ENCODE measurements at places on chromosomes 5 and 9.

DNA sequence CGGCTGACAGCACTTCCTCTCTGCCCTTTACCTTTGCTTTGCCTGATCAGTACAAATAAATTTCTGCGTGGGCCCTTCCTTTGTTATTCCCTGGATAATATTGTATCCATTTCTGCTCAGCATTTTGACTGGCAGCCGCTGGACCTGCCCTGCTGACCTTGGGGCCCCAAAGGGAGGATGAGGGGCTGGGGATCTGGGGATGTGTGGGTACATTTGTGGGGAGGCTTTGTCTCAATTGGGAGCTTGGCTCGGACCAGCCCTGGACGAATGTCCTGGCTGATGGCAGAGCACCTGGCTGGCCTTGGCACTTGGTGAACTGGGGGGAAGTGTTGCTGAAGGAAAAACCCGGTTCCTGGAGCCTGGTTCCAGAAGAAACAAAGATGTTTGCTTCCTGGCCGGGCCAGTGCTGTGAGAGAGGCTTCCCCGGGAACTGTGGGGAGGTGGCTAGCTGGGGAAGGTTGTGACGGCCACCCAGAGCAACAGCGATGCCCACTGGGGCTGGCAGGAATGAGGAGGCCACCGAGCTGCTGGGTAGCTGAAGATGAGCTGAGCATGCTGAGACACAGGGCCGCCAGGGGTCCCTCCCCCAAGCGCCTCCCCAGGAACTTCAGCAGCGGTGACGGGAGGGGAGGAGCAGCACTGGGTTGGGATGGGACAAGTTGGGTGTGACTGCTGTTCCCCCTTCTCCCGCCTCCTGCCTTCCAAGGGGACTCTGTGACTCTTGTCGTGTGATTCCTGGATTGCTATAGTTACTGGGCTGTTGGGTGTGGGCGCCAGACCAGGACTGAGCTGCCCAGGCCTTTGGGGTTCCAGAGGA is 8.4 kb downstream of the LMX1B start:
- DNase-seq: no peak

DNA sequence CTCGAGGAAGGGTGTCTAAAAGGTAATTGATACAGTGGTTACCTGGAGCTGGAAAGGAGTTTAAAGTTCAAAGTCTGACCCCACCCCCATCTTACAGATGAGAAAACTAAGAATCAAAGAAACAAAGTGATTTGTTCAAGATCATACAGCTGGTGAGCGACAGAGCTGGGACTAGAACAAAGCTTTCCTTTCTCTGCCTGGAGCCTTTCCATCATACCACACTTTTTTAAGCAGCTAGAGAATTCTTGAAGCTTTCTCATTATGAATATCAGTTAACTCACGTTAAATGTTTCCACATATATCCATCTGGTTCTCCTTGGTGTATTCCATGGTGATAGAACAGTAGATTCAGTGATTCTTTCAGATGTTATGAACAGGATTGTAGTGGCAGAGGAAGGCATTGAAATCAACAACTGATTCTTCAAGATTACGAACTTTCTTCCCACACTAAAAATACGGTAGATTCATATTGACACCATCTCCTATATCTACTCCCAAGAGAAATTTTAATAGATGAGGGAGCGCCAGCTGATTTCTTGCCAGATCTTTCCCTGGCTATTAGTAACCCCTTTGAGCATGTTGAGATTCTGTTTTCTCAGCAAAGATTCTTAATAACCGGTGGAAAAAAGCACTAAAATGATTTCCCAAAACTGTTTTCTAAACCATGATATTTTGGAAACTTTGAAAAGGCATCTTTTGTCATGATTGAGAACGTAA is 233.7 kb downstream of the ADAMTSL1 start:
- DNase-seq: no peak

- no peak for DNase-seq
Measured at GRCh38 chr9:136645903-136646754, 16.6 kb upstream of the EGFL7 start.

GRCh38 chr9:79868567-79869189 is 296.9 kb downstream of the TLE4 start:
- DNase-seq: no peak

- no peak for DNase-seq
Measured at GRCh38 chr9:112761912-112762655, 11.5 kb downstream of the SNX30 start.

DNA sequence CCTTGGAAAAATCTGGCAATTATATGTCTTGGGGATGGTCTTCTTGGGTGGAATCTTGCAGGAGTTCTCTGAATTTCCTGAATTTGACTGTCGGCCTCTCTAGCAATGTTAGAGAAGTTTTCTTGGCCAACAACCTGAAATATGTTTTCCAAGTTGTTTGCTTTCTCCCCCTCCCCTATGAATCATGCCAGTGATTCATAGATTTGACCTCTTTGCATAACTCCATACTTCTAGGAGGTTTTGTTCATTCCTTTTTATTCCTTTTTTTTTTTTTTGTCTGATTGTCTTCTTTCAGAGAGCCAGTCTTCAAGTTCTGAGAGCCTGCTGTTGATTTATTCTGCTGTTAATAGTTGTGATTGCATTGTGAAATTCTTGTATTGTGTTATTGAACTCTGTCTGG is 56.7 kb upstream of the SLC44A1 start:
- DNase-seq: no peak

DNA sequence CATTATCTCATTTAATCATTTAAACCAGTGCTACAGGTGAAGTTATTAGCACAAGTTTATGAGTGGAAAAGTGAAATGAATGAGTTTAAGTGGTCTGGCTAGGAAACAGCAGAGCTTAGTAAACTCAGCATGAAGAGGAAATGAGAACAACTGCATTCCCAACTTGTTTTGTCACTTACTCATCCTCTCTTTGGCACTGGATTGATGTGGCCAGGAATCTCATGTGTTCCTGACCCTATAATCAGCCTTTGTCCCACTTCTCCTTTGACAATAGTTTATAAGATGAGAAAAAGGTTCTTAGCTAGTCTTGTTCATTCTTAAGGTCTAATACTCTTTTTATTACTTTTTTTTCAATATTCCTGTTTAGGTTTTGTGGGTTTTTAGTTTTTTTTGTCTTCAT is 559.2 kb upstream of the TLE4 start:
- no peak for DNase-seq

DNA sequence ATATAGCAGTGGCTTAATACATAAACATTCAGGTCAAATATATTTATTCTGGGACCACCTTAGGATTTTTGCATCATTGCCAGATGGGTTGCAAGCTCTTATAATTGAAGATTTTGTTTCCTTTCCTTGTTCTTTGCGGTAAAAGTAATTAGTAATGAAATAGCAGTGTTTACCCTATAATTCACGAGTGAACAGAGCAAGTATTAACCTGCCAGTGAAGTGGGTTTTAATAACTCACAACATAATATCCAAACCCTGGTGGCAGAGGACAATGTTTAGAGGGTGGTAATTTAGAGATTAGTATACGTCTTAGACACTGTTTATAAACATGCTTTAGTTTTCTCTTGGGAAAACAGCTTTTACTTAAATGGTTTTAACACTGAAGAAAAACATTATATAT is 11.8 kb downstream of the ARL14EPL start:
- DNase-seq: no peak

DNA sequence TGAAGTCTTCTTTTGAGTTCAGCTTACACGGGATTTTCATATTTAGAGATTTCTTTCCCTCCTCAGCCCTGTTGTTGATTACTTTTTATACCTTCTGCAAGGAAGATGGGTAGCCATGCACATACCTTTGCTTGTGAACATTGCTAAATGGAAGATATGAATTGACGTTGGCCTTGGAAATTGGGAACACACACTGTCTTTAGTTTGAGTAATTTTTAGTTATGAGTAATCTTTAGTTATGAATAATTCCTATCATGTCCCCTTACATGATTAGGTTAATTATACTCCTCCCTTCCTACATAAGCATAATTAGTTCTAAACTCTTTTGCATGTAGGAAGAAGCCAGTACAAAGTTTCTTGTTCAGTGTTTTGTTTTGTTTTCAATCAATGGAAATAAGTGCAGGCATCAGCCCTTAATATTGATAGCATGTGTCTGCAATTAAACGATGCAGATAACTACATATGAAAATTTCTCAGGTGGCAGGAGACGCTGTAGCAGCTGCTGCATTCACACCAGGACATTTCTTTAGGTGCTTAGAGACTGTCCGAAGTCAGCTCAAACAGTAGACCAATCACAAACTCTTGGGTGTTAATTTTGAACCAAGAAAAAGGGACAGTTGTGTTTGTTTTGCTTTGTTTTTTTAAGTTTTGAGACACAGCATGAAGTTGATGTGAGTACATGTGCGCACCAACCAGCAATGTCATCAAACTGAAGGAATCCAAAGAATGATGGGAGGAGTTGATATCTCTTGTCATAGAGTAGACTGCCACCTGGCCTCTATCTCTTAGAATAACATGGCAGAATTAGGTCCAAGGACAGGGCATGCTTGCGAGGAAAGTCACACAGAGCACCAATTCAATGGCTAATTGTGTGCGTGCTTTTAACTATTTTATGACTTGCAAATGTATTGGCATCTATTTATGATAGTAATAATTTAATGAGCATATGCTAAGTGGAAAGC is 51.4 kb downstream of the SMARCA2 start:
- no peak for DNase-seq

DNA sequence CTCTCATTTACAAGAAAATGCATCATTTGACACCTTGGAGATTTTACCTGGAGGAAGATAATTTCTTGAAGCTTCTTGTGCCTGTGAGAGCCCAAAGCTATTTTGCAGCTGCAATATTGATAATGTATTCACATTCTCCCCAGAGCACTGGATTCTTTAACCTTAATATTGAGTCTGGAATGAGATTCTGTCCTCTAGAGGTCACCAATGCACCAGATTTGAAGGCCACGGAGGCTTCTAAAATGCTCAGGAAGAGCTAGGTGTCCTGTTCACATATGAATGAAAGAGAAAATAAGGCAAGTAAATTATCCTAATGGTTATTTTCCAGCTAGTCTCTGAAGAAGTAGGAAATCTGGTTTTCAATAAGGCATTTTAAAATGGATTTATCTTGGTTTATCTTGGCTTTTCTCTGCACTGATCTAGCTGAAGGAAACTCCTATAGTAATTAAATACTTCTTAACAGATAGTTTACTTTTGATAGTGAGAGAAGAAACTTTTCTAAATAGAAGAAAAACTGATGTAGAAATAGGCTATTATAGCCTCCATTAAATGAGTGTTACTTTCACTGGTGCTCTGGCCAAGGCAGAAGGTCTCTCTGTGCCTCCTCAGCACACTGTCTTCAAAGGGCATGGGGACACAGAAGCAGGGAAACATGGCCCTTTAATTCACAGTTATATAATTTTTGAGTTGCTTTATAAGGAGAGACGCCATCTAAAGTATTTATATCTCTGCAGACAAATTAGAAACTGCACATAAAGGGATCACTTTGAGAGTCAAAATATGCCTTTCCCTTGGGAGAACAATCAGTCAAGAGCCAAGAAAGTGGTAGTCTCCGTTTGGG is 297.0 kb upstream of the ACTBL2 start:
- no peak for DNase-seq

DNA sequence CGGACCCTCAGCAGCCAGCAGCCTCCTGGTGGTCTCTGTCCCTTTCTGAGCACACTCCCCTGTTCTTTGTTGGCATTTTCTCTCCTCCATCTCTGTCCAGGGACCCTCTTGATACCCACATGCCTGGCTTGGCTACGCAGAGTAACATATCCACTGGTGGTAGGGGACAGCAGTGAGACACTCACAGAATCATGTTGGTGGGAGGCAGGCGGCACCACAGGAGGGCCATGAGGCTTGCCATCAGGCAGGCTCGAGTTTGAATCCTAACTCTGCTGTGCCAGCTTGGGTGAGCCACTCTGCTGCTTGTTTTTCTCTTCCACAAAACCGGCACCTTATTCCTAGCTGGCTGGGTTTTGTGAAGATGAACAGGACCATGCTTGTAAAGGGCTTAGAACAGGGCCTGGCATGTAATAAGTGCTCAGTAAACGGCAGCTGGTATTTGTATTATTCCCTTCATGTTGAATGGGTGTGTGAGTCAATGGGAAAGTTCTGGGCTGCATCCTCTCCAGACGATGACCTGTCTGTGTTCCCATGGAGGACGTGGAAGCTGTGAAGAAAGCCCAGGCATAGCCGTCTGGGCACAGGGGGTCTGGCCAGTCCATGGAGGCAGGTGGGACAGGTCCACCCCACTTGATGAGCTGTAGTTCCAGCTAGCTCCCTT is 2.3 kb downstream of the COL27A1 start:
- no peak for DNase-seq

DNA sequence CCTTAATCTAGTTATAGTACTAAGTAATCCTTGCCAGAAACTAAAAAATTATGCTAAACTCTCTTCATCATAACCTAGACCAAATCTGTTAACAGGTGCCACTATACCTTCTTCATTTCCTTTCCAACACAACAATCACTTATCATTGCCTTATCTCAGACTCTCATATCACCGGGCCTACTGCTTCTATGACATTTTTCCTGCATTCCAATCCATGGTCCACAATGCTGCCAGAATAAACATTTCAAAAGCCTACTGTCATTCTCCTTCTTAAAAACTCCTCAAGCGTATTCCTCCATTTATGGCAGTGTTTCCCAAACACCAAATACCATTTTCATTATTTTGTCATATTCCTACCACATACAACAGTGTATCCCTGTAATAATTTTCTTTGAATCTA is 6.5 kb downstream of the PPP6C start:
- DNase-seq: no peak

GRCh38 chr5:177220576-177220975 is 82.9 kb downstream of the RAB24 start:
- no peak for DNase-seq

DNA sequence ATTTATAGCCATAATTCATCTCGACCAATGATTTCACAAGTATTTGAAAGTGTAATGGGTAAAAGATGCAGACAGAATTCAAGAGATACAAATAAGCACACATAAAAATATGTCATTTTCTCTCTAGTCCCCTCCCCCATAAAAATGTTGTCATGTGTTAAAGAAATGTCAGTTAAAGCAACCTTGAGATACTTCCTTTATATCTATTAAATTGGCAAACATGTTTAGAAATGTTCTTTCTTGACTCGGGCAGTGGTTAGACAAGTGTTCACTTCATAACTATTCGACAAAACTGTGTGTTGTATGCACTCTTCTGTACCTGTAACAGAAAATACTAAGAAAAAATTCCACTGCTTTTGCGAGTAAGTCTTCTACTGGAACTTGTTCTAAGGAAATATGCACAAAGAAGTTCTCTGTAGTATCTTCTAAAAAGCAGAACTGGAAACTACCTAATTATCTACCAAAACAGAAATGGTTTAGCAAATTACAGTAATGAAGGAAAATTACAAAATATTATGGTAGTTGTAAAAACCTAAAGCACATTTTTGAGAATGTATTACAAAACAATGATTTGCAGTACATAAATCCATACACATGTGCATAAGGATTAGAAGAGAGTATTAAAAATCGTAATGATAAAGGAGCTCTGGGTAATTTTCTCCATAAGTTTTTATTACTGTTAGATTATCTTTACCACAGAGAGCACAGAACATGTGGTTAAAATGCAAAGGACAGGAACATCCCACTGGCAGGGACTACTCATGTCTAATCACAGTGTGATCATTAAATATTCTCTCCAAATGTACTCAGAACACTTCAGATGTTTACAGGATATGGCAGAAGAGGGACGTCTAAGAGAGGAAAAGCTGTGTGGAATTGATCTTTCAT is 35.9 kb downstream of the FBXW2 start:
- DNase-seq: no peak

Measured in stimulated activated CD4-positive, alpha-beta T cell treated with anti-CD3 and anti-CD28 coated beads, Interleukin-1b, Interleukin-23, amount 100 ng/mL, for 1 hour (primary cell).